ENCODE measurements at places on chromosomes 12 and 14. TPM values are rescaled to one million over a fixed set of nuclear protein-coding genes. Genes with fewer than 3 reads are reported as not detected.
A peak's percentile ranks its signal among the peaks of the same experiment; 100 is the strongest.

The MGAT4C gene
- 1.6 TPM for polyA plus RNA-seq

The TRHDE gene
- 0.72 TPM for polyA plus RNA-seq

The SLC38A4 gene
- polyA plus RNA-seq = 7.3 TPM

The MYO1A gene
- polyA plus RNA-seq = not detected

The LTA4H gene
- polyA plus RNA-seq = 88.5 TPM

The TMEM229B gene
- polyA plus RNA-seq = 0.58 TPM

The MYH7 gene
- polyA plus RNA-seq = 1,071 TPM

The NKX2-1 gene
- not detected for polyA plus RNA-seq

The CSRP2 gene
- 36.3 TPM for polyA plus RNA-seq

The GARIN6 gene
- not detected for polyA plus RNA-seq

The NFYB gene
- 38.0 TPM for polyA plus RNA-seq

The BIN2 gene
- 2.3 TPM for polyA plus RNA-seq

DNA sequence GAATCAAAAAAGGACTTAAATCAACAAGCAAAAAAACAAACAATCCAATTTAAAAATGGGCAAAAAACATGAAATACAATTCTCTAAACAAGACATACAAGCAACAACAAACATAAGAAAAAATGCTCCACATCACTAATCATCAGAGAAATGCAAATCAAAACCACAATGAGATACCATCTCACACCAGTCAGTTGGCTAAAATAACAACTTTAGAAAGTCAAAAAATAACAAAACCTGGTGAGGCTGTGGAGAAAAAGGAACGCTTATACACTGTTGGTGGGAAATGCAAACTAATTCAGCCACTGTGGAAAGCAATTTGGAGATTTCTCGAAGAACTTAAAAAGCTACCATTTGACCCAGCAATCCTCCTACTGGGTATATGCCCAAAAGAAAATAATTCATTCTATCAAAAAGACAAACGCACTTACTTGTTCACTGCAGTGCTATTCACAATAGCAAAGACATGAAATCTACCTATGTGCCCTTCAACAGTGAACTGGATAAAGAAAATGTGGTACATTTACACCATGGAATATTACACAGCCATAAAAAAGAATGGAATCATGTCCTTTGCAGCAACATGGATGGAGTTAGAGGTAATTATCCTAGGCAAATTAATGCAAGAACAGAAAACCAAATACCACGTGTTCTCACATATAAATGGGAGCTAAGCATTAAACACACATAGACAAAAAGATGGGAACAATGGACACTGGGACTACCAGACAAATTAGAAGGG, 26.9 kb downstream of the PRKD1 start:
- DNase-seq = no peak

- DNase-seq = no peak
Observed at GRCh38 chr14:65366802-65367565, 45.5 kb upstream of the FUT8 start.

DNA sequence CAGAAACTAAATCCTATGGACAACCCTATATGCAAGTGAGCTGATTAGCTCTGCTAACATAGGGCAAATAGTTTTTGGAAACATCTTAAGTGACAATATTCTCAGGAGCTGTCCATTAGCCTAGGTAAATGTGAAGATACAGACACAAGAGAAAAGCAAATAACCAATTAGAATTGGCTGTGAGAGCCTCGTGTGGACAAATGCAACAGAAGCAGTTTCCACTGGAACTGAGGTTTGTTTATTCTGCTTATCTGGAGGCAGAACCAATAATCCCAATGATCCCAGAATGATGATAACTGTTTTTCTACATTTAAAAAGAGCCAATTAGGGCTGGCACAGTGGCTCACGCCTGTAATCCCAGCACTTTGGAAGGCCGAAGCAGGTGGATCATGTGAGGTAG, 43.2 kb upstream of the YAF2 start:
- no peak for DNase-seq

GRCh38 chr12:43795716-43796280, 10.3 kb downstream of the TWF1 start:
- DNase-seq = no peak

DNA sequence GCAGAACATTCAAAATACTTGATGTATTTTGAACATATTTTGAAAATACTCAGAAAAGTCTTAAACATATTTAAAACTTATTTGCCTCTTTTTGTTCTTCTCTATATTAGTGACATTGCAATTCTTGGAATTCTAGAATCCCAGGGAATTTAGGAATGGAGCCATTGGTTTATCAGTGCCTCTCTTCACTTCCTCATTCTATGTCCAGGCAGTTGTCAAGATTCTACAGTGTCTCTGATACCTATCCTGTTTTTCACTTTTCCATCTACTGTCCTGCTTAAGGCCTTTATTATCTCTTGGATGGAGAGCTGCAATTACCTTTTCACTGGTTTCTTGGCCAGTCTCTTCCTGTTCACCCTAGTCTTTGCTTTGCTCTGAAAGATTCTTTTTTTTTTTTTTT, 144.6 kb downstream of the TTLL5 start:
- DNase-seq = no peak

GRCh38 chr14:55782166-55782565, 202.2 kb downstream of the KTN1 start:
- no peak for DNase-seq

- no peak for DNase-seq
Observed at GRCh38 chr12:6226679-6227051, 26.5 kb downstream of the CD9 start.

DNA sequence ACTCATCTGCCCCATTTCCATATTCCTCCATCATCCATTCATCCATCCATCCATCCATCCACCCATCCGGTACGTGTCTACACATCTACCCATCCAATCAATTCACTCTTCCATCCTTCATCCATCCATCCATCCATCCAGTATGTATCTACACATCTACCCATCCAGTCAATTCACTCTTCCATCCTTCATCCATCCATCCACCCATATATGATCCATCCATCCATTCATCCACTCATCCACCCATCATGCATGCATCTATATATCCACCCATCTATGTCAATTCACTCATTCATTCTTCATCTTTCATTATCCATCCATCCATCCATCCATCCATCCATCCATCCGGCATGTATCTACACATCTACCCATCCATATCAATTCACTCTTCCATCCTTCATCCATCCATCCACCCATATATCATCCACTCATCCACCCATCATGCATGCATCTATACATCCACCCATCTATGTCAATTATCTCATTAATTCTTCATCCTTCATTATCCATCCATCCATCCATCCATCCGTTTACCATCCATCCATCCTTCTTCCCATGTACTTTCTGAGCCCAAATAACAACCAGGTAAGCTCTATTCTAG, 108.6 kb upstream of the NOS1 start:
- no peak for DNase-seq

GRCh38 chr12:46944088-46944487, 118.3 kb upstream of the SLC38A4 start:
- peak; percentile 73 for DNase-seq

DNA sequence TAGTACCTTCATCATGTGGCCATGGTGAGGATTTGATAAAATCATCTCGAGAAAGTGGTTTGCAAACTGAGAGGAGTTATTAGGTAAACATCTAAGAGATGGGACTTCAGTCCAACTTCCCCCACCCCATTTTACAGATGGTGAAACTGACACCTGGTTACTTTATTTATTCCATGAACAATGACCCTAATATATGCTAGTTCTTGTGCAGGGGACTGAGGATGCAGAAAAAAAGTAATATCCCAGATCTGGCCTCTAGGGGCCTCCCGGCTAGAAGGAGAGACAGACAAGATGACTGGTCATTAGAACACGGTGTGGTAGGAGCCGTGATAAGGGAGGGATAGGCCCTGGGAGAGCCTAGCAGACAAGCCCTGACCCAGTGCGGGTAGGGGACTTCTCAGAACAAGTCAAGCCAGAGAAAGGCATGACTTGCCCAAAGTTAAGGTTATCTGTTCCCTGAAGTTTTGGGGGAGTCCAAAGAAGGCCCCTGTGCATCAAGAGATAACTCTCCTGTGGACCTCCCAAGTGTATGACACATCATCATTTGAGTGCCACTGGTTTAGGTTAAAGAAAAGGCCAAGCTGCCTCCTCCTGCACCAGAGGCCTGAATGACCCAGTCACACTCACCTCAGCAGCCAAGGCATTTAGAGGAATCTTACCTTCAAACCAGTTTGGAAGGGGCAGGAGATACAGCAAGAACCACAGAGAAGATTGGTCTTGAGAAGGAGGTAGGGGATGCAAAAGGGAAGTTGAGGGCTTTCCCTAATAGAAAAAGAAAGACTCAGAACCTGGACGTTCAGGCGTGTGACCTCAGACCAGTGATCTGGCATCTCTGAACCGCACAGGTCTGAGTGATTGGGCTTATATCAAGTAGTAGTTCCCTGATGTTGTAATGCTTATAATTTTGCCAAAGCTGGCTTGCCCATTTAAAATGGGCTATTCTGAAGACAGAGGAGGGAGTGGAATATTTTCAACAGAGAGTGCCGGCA, 1.6 kb downstream of the CMKLR1 start:
- DNase-seq = peak; percentile 44

- peak; percentile 58 for DNase-seq
Observed at GRCh38 chr14:39368261-39368959, 63.8 kb downstream of the FBXO33 start.

DNA sequence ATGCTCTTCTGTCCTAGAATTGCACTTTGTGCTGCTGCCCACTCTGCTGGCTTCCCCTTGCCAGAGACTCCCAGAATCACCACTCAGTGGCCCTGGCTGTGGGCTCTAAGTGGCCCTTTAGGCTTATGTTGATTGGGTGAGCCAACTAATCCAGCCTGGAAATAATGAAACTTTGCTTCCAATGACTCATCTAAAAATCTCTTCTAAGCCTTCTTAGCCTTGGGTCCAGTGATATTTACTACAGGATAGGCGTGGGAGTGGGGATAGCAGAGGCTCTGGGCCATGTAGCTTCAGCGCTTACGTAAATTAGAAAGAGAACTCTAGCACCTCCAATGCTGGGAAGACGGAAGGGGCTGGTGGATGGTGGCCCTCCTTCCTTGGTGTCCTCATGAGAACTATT, 137.9 kb downstream of the TTC8 start:
- DNase-seq = no peak

DNA sequence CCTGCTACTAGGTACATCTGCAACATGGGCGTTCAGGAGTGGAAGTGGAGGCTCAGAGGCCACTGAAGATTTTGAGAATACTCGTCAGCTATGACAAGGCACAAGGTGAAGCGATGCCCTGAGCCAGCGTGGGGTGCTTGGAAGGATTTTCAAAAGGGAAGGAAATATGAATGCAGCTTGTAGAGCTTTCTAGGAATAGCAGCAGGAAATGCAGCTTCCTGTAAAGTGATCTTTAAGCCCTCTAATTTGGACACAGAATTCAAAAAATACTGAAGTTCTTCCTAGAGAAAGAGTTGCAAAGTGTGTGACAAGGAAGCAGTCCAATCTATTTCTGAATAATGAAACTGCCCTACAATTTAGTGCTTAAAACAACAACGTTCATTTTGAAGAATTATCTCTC, 13.2 kb upstream of the C1S start:
- no peak for DNase-seq

DNA sequence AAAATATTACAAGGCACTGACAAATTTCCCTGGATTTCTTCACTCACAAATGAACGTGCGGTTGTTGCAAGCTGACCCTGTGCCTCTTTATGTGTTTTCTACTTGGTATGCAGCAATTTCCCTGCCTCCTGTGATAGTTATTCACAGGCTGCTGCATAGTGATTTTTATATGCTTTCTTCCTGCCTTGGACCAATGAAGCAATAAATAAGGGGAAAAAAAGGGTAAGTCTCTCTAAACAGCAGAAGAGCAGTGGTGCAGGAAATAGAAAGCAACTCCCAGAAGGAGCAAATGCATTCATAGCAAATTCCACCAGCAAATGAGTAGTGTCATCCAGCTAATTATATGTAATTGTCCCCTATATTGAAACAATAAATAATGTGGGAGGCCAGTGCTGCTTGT, 737.9 kb downstream of the GALC start:
- DNase-seq = no peak

DNA sequence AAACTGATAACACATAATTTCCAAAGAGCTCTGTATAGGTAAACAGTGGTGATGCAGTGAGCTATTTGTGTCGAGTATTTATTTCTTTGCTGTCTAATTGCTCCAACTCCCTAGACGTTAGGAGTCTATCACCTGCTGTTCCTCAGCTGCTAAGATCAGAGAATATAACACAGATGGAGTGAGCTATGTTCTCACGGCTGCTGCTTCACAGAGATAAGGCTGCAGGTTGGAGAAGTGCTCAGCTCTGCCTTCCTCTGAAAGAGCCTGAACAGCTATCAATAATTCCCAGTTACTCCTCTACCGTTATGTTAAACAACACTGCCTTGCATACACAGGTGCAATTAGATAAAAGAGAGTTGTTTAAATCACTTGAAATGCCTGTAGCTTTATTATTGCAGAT, 103.2 kb upstream of the MDGA2 start:
- no peak for DNase-seq

GRCh38 chr12:71456316-71456715, 16.7 kb downstream of the LGR5 start:
- no peak for DNase-seq

DNA sequence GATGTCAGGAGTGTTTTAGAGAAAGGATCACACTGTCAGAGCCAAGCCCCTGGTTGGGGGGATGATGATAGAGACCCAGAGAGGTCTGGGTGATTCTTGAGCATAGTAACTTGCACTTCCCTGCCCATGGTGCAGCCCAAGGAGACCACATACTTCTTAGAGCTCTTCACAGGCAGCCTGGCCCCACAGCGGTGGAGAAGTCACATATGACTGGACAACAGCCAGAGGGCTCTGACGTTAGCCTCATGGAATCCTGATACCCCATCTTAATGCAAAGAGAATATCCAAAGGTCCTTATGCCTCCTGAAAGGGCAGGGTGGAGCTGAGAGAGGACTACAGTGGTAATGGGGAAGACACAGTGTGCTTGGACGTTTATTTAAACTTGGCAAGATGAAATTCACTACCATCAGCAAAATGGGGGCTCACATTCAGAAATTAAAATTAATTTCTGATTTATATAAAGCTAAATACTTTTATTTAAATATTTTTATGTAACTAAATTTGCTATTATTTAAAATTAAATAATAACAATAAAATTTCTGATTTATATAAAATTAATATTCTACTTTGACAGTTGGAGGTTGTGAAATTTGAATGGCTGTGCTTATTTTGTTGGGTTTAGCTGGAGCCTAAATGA, 131.3 kb downstream of the KTN1 start:
- no peak for DNase-seq

GRCh38 chr14:78933948-78934524, 763.9 kb downstream of the NRXN3 start:
- peak; percentile 31 for DNase-seq

DNA sequence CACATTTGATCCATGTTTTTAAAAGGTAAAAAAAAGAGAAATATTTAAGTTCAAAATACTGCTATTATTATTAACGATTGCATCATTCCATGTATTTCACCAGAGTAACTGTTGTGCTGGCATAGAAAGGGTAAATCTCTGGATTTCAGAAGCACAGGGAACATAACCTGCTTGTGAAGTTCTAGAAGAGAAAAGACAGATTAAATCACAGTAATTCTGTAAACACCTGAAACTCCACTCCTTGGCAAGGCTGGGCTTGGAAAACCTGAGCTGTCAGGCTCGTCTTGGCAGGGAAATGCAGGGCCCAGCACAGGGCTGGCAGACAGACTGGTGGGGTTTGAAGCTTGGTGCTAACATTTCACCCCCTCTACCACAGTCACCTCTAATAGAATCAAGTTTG, 35.1 kb downstream of the SVOP start:
- DNase-seq = no peak

GRCh38 chr12:94674835-94675234, 24.5 kb upstream of the TMCC3 start:
- no peak for DNase-seq

Data from muscle of back (tissue), 13 donors.